ENCODE measurements at places on chromosomes 7 and 10. TPM values are rescaled to one million over a fixed set of nuclear protein-coding genes. Genes with fewer than 3 reads are reported as not detected.

GRCh38 chr10:119263951-119264617, 56.7 kb downstream of the GRK5 start:
- no peak for DNase-seq

GRCh38 chr10:77325233-77325537, 312.4 kb downstream of the KCNMA1 start:
- no peak for DNase-seq

GRCh38 chr10:7520507-7521485, 110.0 kb upstream of the SFMBT2 start:
- DNase-seq = no peak

SEMA4G gene
- 1.9 TPM for polyA plus RNA-seq

WDR86 gene
- polyA plus RNA-seq = not detected

- DNase-seq = no peak
These were observed 259.5 kb upstream of the HGF start for GRCh38 chr7:82029236-82029913.

FAM13C gene
- 0.08 TPM for polyA plus RNA-seq

NME8 gene
- not detected for polyA plus RNA-seq

- no peak for DNase-seq
These were observed 71.6 kb downstream of the CCDC71L start for GRCh38 chr7:106589198-106589879.

GRCh38 chr7:70215491-70215890, 617.2 kb downstream of the AUTS2 start:
- no peak for DNase-seq

DNA sequence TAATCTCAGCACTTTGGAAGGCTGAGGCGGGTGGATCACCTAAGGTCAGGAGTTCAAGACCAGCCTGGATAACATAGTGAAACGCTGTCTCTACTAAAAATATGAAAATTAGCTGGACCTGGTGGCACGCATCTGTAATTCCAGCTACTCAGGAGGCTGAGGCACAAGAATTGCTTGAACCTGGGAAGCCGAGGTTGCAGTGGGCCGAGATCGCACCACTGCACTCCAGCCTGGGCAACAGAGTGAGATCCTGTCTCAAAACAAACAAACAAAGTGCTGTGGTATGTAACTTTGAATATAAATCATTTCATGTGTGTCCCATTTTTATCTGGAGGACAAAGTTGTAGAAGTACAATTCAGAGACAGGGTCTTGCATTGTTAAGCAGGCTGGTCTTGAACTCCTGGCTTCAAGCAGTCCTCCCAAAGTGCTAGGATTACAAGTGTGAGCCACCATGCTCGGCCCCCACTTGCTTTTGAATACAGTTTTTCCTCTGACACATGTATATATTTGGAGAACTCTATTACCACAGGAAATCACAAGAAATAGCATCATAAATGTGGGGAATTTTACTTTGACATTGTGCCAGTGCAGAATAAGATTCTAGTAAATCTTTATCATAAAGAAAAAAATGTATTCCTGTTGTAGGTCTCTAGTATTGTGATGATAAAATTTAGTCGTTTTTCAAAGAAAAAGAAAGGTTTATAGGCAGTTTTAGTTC, 32.6 kb downstream of the PTPN12 start:
- DNase-seq = no peak

- no peak for DNase-seq
These were observed 274.0 kb downstream of the ELFN1 start for GRCh38 chr7:1943933-1944618.

CCL26 gene
- 0.20 TPM for polyA plus RNA-seq

GRCh38 chr7:2181077-2181854, 51.5 kb downstream of the MAD1L1 start:
- DNase-seq = no peak

GRCh38 chr10:50600286-50600685, 23.5 kb downstream of the SGMS1 start:
- DNase-seq = no peak

PKD2L1 gene
- polyA plus RNA-seq = not detected
